ENCODE measurements at places on chromosomes 6 and 20.

- no peak for DNase-seq
These were observed 22.4 kb upstream of the BACH2 start for GRCh38 chr6:90319044-90319443.

DNA sequence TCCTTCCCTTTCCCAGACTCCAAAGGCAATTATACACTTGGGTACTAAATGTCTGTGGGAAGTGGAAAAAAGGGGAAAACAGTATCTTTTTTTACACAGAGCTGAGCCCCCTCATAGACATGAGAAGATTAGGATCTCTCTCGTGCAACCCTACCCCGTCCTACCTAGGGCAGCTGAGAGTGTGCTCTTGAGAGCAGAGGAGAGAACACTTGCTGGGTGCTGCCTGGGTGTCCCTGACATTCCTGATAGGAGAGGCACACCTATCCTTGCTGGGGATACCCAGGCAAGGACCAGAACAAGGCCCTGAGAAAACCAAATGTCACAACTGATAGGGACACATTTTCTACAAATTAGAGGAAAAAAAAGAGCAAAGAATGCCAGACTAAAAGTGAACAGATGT lies 81.2 kb downstream of the PREP start:
- DNase-seq: no peak

DNA sequence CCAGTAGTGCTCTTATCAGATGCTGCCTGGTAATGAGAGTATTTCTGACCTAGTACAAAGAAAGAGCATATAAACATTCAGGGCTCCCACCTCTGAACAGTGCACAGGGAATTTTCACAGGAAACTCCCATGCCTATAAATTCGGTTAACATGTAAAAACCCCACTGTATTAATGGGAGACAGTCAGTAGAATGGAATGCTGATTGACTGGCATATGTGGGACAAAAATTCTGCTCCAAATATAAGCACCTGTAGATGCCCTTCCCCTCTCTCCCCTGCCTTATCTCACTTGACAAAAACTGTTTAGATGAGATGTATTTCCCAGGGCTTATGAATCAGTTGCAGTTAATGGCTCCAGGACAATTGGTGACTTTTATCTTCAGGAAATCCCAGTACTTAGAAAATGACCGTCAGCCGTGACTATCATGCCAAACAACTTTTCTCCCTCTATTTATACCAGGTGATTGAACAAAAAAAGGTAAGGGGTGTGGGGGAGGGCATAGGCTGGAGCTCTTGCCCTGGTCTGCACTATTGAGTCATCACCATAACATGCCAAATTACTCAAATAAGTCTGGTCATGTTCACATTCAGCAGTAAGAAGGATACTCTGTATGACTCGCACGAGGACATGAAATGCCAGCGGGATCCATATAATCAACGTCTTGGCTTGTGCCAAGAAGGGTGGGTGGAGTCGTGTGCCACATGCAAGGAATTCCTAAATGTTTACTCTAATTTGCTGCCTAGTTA lies 176.4 kb upstream of the BMP2 start:
- no peak for DNase-seq

DNA sequence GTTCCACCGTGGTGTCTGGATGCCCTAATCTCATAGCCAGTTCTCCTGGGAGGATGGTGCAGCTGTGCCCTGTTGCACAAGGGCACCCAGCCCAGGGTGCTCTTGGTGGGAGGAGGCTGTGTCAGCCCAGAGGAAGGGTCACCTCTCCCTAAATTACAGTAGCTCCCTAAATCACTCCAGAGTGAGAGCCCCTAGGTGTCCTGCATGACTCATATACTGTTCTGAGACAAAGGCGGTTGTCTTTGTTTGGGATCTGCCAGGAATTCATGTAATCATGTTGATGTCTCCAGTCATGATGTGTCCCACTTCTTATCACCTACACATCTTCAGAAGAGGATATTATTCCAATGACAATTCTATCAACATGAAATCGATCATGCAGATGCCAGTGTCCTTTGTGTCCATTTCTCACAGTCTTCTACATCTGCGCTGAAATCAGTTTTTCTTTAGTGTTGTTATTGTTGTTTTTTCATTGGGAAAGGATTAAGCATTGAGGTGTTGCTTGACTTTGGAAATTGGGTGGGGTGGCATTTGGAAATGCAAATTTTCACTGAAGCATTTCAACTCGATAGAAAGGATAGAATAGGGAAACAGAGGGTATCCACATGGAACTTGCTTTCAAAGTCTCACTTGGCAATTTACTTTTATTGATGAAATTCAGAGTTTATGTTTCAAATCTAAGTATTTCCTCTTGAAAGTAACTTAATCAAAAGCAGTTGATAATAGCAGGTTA lies 19.5 kb downstream of the PERP start:
- DNase-seq: no peak

- DNase-seq: no peak
These were observed 133.0 kb downstream of the MTFR2 start for GRCh38 chr6:136117081-136117480.

GRCh38 chr6:88558981-88559380 lies 392.8 kb upstream of the CNR1 start:
- no peak for DNase-seq

- DNase-seq: no peak
These were observed 9.2 kb upstream of the IL17F start for GRCh38 chr6:52253494-52253893.

GRCh38 chr20:45467861-45468260 lies 1.7 kb upstream of the WFDC2 start:
- no peak for DNase-seq

GRCh38 chr20:37407573-37408002 lies 61.6 kb downstream of the SRC start:
- DNase-seq: no peak

- no peak for DNase-seq
These were observed 285.2 kb downstream of the FOXC1 start for GRCh38 chr6:1894954-1895353.

DNA sequence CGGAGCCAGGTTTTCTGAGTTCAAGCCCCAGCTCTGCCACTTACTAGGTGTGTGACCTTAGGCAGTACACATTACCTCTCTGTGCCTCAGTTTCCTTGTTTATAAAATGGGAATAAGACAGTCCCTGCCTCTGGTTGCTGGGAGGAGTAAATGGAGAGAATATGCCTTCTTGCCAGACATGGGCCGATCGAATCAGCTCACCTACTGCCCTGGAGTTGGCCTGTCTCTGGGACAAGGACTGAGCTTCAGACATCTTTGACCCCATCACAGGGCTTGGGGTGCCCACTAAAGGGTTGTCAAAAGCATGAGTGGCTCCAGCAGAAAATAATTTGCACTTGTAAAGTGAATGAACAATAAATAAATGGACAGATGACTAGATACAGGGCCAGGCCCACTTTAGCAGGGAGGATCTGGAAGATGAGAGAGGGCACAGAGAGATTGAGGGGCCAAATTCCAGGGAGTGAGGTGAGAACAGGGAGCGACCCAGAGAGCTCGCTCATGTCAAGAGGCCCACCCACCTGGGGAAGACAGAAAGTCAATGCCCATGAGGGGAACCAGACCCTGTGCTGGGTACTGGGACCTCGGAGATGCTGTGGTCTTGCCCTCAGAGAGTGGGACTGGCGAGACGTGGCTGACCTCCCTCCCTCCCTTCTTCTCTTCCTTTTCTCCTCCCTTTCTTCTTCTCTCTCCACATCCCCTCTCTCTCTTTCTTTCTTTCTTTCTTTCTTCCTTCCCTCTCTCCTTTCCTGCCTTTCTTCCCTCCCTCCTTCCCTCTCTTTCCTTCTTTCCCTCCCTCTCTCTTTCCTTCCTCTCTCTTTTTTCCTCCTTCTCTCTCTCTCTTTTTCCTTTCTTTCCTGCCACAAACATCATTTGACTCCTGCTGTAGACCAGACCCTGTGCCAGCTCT lies 3.9 kb upstream of the BPIFA2 start:
- DNase-seq: no peak

DNA sequence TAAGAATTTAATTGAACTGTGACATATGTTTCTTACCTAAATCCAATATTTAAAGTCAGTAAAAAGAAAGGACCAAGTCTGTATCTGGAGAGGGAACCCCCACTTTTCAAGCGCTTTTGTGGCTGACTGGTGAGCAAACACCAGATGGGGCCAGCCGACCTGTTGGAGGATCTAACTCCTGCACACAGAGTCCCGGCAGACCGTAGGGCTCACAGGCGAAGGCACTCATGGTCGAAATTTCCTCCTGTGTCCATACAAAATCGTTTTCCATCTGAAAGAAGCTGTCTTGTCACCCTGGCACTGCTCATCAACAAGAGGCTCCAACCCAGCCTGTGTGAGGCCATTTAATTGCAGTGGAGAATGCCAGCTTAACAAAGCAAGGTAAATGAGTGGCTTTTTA lies 94.0 kb downstream of the SCML4 start:
- no peak for DNase-seq

DNA sequence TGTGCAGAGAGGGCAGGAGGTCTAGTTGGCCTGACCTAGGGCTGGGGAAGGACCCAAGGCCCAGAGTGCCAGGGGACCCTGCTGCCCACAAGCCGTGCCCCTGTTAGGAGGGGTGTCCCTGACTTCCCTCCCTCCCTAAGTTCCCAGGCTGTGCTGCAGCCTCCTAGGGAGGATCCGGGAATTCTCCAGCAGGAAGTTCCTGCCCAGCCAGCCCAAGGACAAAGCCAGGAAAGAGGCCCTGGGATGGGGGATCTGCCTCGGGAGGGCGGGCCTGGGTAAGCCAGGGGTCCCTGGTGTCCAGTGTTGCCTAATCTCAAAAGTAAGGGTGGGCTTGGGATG lies 9.3 kb upstream of the BAK1 start:
- DNase-seq: no peak

- no peak for DNase-seq
These were observed 559 bp downstream of the LAMA5 start for GRCh38 chr20:62366370-62367135.
